Stimulated activated CD4-positive, alpha-beta T cell treated with anti-CD3 and anti-CD28 coated beads, Interleukin-4, amount 100 ng/mL, for 48 hours (primary cell): ENCODE measurements at places on chromosomes 4 and X.

GRCh38 chr4:179626687-179627086 lies 2184.4 kb upstream of the AGA start:
- DNase-seq, result no peak

DNA sequence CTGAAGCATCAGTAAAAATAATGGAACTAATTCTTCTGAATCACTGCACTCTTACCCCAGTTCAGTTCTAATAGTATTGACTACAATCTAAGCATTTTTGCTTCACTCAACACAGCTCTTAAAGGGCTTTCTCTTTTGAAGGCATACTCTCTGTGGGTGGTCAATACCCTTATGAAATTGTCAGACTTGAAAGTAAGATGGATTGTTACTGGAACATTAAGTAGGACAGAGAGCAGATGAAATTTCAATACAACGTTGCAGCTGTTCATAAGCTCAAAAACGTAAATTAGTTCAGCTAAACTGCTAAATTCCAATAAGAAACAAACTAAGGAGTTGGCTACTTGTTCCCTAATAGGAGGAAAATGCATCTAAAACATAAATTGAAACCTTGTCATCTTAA lies 352.3 kb upstream of the TENM3 start:
- no peak for DNase-seq

GRCh38 chrX:24468245-24468644 lies 3.2 kb downstream of the PDK3 start:
- DNase-seq, result no peak

- no peak for DNase-seq
These were observed 77.1 kb downstream of the STARD8 start for GRCh38 chrX:68724531-68725020.

DNA sequence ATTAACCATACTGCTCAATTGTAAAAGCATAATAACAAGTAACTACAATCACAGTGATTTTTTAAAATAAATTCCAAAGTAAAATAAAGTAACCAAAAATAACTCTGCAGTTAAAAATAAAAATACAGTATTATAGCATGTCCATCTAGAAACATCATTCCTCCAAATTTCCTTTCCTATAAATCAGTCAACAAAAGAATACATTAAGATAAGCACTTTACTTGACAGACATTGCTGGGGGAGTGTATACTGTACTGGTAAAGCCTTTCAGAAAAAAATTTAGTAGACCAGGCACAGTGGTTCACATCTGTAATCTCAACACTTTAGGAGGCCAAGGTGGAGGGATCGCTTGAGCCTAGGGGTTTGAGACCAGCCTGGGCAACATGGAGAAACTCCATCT lies 91.1 kb downstream of the LRBA start:
- DNase-seq, result no peak

DNA sequence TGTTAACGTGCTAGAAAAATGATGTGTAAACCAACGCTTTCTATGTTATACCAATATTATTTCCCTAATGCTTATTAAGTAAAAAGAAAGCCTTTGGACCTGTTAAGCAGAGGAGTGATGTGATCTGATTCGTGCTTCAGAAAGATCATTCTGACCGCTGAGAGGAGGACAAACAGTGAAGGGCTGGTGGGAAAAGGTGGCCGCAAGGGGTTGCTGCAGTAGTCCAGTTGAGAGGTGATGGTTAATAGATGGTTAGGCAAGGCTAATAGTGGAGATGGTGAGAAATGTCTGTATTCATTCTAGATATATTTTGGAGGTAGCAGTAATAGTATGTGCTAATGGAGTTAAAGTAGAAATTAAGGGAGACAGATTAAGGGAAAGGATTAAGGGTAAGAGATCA lies 12.9 kb upstream of the VGLL1 start:
- no peak for DNase-seq
